ENCODE measurements at places on chromosomes 12 and 14.

GRCh38 chr14:23089498-23090253 is 5.3 kb downstream of the ACIN1 start:
- no peak for DNase-seq

DNA sequence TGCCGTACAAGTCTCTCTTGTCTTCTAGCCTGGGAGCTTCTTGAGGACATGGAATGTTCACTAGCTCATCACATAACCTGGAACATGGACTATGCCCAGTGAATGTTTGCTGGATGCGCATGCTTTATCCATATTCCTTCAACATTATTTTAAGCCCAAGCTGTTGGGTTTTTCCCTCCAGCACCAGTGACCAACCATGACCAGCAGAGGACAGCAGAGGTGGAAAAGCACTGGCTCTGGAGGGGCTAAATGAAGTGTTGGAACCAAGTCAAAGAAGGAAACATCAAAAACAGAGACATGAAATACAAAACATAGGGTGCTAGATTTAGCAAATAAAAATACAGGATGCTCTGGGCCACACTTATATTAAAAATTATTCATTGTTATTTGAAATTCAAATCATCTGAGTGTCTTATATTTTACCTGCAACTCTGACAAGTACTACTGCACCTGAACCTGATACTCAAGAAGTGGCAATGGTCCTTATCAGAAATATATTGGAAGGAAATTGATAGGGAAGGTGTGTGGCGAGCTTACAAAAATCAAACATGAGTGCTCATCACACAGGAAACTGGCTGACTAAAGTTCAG is 23.1 kb upstream of the HELB start:
- peak; percentile 63 for DNase-seq

- no peak for DNase-seq
These were observed 7.5 kb downstream of the TBK1 start for GRCh38 chr12:64459394-64459891.

DNA sequence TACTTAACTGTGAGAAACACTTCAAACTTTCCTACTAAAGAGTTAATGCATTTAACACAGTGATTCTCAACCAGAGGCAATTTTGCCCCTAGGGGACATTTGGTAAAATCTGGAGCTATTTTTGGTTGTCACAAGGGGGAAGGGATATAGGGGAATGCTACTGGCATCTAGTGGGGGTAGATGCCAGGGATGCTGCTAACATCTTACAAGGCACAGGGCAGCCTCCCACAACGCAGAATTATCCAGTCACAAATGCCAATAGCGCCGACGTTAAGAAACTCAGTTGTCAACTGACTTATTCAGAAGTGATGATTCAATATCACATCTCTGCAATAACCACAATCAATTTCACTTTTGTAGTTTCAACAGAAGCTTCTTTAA is 2.0 kb downstream of the EEA1 start:
- DNase-seq: peak; percentile 22

DNA sequence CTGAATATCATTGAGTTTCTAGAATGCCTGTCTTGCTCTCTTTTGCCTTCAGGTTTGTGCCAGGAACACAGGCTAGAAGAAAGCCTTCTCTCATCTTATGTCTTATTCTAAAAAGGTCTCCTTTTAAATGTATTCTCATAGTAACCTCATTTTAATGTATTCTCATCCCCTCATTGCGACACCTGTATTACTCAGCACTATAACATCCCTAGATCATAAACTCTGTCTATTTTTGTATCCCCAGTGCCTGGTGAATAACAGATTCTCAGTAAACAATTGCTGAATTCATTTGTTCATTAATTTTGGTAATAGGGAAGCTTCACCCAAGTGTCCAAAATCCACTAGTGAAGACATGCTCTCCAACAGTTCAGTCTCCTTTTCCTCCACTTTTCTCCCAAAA is 8.8 kb upstream of the LRRK2 start:
- no peak for DNase-seq

GRCh38 chr14:73750531-73750901 is 36.3 kb upstream of the PNMA1 start:
- DNase-seq: no peak

DNA sequence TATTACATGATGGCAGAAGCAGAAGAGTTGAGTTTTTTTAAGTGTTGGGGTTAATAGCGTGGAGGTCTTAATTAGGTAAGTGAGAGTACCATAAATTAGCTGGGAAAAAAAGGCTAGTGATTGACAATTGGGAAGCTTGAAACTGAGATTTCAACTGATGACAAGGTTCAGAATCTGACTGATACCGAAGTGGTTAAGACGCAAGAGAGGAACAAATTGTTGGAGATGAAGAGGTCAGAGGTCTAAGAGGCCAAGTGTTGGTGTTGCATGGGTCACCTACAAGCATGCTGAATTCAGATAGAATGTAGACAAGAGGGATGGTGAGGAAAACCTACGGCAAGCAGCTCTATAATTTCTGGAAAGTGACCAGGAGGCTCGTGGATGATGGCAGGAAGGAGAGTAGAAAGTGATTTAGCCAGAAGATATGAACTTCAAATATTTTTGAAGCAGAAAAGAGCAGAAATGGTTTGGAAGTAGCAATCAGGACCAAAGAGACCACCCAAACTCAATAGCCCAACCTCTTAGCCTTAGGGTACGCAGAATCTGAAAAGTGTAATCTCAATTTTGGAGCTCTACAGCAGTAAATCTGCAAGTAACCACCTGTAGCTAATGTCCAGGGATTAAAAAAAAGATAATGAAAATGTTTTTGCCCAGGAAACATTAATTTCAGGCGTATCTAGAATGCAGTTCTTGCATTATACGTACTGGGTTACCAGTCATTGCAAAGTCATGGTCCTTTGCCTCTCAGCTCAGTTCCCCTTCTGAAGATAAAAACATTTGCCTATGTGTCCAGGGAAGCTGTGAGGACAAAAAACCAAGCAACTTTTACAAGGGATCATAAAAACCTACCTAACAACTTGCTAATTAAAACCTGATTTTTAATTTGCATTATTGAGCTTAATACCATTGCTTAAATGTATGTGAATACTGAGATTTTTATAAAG is 1.7 kb upstream of the TMPO start:
- no peak for DNase-seq

DNA sequence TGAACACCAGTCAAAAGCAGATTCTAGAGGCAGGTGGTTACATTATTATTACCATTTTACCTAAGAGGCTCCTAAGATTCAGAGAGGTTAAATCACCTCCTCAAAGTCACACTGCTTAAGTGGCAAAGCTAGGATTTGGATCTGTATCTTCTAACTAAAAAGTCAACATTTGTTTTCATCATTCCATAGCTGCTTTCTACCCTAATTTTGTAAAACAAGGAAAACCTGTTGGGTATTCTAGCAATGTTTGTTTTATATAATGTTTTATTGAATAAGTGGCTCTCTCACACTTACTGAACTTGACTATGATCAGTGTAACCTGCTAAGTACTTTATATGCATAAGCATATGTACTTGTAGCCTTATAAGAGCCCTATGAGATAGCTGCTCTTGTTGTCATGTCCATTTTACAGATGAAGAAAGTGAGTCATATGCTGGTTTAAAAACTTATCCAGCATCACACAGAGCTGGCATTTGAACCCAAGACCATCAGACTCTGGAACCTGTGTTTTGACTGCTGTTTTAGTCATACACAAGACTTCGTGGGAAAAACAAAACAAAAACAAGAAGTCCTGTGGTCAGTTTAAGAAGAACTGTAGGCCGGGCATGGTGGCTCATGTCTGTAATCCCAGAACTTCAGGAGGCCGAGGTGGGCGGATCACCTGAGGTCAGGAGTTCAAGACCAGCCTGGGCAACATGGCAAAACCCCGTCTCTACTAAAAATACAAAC is 31.7 kb upstream of the EVL start:
- no peak for DNase-seq

GRCh38 chr14:88823968-88824313 is 510 bp upstream of the TTC8 start:
- peak; percentile 0 for DNase-seq

- no peak for DNase-seq
These were observed 5.4 kb upstream of the NGB start for GRCh38 chr14:77276295-77276935.

- DNase-seq: no peak
These were observed 73.8 kb upstream of the RFX4 start for GRCh38 chr12:106508966-106509365.

DNA sequence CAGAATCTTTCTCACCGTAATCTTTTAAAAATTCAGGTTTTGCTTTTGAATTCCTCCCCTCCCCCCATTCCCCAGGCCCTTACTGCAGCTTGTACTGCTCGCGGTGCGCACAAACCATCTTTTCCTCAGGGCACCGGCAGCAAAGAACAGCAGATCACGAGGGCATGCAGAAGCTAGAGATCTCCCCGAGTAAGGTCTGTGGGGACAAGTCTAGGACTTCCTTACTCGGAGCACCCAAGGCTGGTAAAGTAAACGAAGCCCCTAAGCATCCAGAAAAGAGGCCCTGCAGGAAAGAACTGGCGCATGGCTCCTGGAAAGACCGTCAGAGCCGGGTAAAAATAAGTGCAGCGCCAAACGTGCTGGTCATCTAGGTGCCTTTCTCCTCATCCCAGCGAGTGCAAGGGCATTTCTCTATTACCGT is 727 bp downstream of the LDHB start:
- peak; percentile 45 for DNase-seq

- no peak for DNase-seq
These were observed 763.9 kb downstream of the NRXN3 start for GRCh38 chr14:78933948-78934524.

GRCh38 chr14:103539056-103539825 is 10.2 kb downstream of the TRMT61A start:
- no peak for DNase-seq

GRCh38 chr14:75917946-75918335 is 63.9 kb downstream of the TGFB3 start:
- no peak for DNase-seq

- DNase-seq: peak; percentile 14
These were observed 683 bp downstream of the CIPC start for GRCh38 chr14:77098529-77099353.

- no peak for DNase-seq
These were observed 30.3 kb downstream of the FAIM2 start for GRCh38 chr12:49873361-49873934.

GRCh38 chr12:131943389-131943788 is 6.4 kb upstream of the EP400 start:
- no peak for DNase-seq

GRCh38 chr12:124764451-124764850 is 99.2 kb downstream of the SCARB1 start:
- peak; percentile 29 for DNase-seq

- no peak for DNase-seq
These were observed 337.2 kb upstream of the NAV3 start for GRCh38 chr12:77493302-77494168.

- no peak for DNase-seq
These were observed 8.6 kb downstream of the SLC38A6 start for GRCh38 chr14:60989599-60989998.

DNA sequence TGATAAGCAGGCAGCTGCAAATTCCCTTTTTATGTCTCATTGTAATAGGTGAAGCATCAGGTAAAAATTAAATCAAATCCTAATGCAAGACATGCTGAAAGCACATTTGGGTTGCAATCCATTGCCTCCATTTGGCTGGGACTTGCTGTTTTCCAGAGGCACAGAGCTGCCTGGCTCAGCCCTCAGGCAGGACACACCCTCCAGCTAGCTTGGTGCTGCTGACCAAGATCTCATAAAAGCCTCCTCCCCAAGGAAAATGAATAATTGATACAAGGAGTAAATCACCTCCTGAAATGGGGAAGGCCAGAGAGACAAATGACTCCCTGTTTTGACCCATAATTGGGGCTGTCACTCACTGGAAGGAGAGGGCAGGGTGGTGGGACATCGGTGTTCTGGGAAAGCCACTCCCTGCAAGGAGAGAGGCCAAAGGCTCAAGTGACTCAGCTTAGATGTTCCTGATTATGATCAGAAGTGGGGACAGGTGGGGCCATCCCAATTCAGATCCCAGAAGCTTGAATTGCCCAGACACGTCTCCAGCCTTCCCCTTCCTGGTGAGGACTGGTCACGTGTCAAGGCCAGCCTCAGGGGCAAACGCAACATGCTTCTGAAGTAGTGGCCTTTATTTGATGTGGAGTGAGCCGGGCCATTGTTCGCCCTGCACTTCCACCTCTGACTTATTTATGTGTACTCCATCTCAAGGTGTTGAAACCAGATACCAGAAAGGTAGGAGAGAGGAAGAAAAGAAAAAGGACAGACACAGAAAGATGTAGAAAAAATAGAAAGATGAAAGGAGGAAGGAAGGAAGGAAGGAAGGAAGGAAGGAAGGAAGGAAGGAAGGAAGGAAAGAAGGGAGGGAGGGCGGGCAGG is 773.7 kb downstream of the BCL11B start:
- DNase-seq: no peak

DNA sequence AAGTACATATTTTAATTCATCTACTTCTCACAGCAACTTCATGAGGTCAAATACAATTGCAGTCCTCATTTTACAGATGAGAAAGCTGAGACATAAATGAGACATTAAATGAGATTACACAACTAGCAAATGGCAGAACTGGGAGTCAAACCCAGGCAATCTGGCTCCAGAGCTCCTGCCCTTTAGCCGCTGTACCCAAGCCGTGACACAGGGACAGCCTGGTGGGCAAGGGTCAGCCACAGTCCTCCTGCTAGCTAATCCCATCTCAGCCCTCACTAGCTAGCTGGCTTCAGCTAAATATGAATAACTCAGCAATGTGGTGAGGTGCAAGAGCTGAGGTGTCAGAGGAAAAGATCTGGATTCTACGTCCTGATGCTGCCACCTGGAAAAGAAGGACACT is 54.8 kb downstream of the NINJ2 start:
- DNase-seq: no peak

- no peak for DNase-seq
These were observed 151.1 kb upstream of the RTL1 start for GRCh38 chr14:101054671-101055070.
